GM19239 (cell line): ENCODE measurements at places on chromosomes 13 and 19.
A peak's percentile ranks its signal among the peaks of the same experiment; 100 is the strongest.

- DNase-seq, result no peak
Observed at GRCh38 chr13:112270951-112271350, 105.2 kb upstream of the SPACA7 start.

GRCh38 chr13:41512441-41512840 lies 55.1 kb downstream of the RGCC start:
- no peak for DNase-seq

- no peak for DNase-seq
Observed at GRCh38 chr13:45198924-45199323, 1.9 kb downstream of the KCTD4 start.

DNA sequence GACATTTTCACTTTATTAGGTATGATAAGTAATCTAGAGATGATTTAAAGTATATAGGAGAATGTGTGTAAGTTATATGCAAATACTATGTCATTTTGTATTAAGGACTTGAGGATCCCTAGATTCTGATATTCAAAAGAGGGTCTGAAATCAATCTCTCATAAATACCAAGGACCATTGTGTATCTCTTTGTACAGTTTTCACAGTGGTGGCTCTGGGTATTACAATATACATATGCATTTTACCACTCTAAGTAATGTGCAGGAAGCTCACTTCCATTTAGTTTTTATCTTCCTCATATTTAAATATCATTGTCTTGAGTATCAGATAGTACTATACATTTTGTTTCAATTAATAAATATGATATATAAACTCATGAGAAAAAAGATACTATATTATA lies 862.6 kb upstream of the PCDH20 start:
- DNase-seq, result no peak

- DNase-seq, result no peak
Observed at GRCh38 chr13:23175920-23176319, 4.9 kb upstream of the SGCG start.

GRCh38 chr19:3698974-3699740 lies 1.1 kb downstream of the PIP5K1C start:
- peak; percentile 75 for DNase-seq

DNA sequence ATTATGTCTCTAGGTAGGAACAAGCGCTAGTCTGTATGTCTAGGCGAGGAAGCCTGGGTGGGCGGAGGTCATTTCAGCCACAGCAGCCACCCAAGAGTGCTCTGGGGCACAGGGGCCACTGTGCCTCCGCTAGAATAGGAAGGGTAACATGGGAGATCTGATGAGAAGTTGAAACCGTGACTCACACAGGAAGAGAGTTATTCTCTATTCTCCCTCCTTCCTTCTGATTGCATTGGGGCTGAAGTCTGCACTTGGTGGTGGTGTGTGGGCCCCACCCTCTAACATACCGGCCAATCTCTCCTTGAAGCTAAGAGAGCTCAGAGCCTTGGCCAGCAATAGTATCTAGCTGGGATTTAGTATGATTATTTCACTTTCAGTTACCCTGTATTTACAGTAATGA lies 20.3 kb upstream of the GGACT start:
- DNase-seq, result peak; percentile 68

DNA sequence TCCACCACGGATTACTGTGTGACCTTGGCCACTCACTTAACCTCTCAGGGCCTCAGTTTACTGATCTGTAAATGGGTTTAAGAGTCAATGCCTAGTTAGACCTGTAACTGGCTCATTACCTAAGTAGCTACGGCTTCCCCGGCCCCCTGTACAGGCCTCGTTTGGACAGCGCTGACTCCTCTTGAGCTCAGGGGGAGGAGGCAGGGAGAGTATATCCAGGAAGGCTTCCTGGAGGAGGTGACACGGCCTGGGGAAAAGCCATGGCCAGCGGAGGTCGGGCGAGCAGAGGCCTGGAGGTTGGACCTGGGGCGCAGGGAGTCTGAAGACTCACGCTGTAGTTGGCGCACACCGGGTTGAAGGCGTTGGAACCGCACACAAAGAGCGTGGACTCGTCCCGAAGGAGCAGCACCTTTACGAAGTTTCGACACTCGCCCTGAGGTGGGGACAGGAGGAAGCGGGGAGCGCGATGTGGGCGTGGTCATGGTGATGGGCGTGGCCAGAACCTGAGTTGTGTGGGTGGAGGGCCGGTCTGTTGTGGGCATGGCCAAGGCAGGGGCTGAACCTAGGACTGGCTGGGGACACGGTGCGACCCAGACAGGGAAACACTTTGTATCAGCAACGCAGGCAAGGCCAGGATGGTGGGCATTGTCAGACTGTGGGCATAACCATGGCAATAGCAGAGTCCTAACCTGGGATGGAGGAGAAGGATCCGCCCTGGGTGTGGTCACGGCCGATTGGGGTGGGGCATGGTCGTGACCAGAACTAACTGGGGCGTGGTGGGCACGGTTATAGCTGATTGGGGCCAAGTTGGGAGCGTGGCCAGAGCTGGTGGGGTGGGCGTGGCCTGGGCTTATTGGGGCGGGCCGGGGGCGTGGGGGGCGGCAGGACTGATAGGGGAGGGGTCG lies 3.6 kb downstream of the SEMA6B start:
- DNase-seq, result no peak

DNA sequence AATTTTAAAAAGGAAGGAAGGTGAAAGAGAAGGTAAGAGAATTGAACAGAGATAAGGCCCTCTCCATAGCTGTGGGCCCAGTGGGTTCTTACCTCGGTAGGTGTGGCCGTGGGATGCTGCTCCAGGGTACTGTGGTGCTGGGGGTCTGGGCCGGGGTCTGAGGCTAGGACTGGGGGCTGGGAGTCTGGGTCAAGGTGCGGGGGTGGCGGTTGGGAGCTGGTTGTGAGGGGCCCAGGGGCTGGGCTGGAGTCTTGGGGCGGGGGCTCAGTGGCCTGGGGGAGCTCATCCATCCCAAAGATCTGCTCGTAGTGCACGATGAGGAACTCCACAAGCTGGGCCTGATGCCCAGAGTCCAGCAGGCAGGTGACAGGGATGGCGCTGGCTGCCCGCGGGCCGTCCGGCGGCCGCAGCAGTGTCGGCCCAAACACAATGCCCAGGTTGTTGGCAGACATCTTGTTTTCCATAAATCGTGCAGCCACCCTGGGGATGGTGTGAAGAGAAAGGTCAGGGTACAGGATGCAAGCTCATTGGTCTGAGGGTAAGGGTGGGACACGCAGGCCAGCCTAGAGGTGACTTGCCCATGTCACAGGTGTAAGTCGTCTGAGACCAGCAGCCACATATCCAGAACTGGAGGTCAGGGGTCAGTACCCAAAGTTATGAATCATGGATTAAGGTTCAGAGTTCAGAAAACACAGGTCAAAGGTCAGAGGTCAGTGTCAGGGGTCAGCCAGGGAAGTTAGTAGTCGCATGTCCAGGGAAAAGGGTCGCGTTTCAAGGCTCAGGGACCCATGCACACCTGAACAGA lies 5.9 kb upstream of the LPAR2 start:
- DNase-seq, result no peak

GRCh38 chr19:6767081-6767356 lies 216 bp downstream of the SH2D3A start:
- DNase-seq, result no peak

DNA sequence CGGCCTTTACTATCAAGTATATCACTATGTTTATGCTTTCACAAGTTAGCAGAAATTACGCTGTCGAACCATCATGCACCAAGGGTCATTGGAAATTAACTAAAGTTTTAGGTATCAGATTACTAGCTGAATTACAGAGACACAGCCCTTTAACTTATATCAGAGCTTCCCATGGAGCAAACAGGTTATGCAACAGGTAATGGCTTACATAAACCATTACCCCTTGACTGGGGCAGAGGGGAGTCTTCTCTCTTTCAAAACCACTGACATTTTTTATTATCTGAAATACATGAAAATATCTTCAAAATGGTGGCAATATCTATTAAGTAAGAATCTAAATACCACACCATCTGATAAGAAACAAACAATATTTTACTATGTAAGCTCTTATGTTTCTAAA lies 1692.9 kb upstream of the SLC10A2 start:
- no peak for DNase-seq

GRCh38 chr19:42422092-42422900 lies 4.9 kb downstream of the LIPE start:
- DNase-seq, result no peak

- DNase-seq, result no peak
Observed at GRCh38 chr13:101917833-101918661, 465.6 kb downstream of the ITGBL1 start.

- DNase-seq, result no peak
Observed at GRCh38 chr13:41199079-41199478, 4.7 kb upstream of the KBTBD7 start.

DNA sequence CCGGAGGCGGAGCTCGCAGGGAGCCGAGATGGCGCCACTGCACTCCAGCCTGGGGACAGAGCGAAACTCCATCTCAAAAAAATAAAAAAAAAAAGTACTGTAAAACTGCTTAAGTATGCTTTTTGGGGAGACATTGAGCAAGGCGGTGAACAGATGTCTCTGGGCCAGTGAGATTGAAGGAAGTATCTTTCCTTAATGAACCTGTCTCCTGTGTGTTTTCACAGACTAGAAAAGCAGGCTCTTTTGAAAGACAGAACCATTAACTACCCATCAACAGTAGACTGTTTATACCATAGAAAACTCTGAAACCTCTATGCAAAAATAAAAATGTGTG lies 1.5 kb upstream of the ECH1 start:
- no peak for DNase-seq

- DNase-seq, result no peak
Observed at GRCh38 chr13:100502446-100502845, 86.1 kb downstream of the GGACT start.

DNA sequence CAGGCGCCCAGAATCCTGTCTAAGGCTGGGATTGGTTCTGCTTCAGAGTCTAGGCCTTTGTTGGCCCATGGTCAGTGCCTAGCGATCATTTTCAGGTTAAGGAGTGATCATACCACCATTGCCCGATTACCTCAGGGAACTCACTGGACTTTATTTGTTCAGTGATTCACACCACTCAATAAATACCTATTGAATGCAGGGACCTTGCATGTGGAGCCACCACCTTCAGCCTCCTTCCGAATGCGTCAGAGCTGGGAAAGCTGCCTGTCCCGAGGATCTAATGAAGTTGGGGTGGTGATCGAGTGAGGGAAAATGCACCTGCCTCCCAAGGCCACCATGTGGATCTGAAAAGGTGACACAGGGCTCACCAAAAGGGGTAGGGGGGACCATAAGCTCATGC lies 40.0 kb upstream of the POU2F2 start:
- DNase-seq, result no peak

GRCh38 chr19:13764101-13764807 lies at the start of gene MRI1:
Gene MRI1, plus strand, starts transcription at chr19:13764522. Its CDS starts 67 bp downstream, at chr19:13764589.
- DNase-seq, result peak; percentile 99

DNA sequence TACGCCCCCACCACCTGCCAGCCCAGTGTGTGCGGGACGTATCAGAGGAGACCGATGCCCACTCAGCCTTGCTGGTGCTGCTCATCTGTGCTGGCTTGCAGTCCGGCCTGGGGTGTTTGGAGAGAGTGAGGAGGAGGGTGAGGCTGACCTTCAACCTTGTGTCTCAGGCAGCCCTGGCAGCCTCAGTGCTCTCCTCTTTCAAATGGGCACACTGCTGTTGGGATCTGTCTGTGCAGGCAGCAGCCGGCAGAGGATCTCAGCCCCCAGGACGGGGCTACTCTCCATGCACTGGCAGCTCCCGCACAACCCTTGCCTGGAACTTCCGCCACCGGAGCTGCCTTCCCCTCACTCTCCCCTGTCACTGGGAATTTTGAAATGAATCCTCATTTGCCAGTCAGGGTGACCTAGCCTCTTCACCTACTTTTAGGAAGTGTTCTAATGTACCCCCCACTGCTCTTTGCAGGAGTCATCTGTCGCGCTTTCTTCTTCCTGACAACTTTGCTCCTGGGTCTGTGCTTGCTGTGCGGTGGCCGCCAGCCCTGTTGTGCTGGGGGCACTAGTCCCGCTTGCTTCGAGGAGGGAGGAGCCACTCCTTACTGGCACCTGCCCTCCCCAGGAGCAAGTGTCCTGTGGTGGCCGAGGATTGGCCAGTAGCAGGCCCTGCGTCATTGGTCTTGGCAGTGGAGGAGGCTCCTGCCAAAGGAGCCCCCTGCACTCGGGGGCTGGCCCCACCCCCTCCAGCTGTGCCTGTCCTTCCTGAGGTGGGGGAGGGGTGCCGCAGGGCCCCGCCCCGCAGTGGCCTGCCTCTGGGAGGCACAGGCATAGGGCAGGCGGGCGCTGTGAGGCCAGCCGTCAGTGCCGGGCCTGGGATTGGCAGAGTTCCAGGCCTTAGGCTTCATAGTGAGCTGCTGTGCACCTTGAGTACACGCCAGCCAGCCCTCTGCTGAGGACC lies 53.4 kb downstream of the TSSK6 start:
- DNase-seq, result no peak

DNA sequence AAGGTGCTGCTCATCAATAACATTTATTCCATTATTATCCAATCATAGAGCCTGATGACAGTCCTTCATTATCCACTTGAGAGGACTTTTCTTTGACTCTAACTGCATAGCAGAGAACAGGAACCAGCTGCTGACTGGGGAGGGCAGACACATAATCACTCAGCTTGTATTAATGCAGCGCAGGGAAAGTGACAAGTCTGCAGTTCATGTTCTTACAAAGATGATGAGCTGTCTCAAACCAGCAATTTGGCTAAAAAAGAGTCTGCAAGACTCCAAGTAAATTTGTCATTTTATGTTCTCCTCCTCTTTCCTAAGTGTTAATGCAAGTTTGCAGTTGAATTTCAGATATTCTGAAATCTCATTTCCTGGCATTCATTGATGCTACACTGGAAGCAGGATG lies 40.0 kb upstream of the CBY2 start:
- DNase-seq, result no peak

DNA sequence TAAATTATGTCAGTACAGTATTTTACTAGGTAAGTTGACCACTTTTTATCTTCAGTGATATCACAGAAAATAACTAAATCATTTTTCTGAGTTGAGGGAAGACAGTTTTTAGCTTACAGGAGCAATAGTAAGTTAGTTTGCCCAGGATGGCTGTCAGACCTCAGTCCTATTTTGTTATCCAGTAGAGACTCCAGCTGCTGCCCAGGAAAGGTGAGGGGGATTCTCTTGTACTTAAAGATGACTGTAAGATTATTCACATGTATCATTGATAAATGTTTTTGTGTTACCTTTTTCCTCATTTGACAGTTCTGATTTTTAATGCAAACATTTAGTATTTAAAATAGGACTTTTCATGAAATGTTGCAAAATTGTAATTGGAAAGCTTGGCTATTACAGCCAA lies 14.5 kb upstream of the GPR183 start:
- no peak for DNase-seq

GRCh38 chr19:6269101-6269886 lies 10.5 kb downstream of the MLLT1 start:
- no peak for DNase-seq

- DNase-seq, result no peak
Observed at GRCh38 chr19:19911150-19911549, 10.4 kb downstream of the ZNF93 start.

- no peak for DNase-seq
Observed at GRCh38 chr13:28041031-28041461, 52.6 kb upstream of the URAD start.

DNA sequence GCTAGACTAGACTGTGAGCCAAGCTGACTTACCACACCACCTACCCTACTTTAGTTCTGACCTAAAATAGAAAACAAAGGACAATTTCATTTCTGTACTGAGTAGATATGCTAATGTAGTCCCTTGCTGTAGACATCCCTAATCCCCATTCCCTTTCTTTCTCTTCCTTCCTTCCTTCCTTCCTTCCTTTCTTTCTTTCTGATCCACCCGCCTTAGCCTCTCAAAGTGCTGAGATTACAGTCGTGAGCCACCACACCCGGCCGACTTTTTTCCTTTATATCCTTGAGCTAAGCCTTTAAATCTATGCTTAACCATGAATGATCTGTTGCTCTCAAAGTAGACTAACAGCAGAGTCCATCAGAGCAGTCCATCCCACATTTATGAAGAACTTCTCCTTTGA lies 465.0 kb downstream of the SLITRK6 start:
- DNase-seq, result no peak

GRCh38 chr13:78100486-78100885 lies 181.9 kb upstream of the EDNRB start:
- DNase-seq, result no peak
